ENCODE measurements at places on chromosomes 2 and 18. TPM values are rescaled to one million over a fixed set of nuclear protein-coding genes. Genes with fewer than 3 reads are reported as not detected.

The ARPC2 gene
- 269 TPM for total RNA-seq

The ABCG5 gene
- not detected for total RNA-seq

The NOSTRIN gene
- 0.09 TPM for total RNA-seq

The FKBP1B gene
- total RNA-seq = 7.0 TPM

The CAVIN2 gene
- 10.4 TPM for total RNA-seq

The IL18RAP gene
- not detected for total RNA-seq

The NMUR1 gene
- not detected for total RNA-seq

The SP100 gene
- 60.4 TPM for total RNA-seq
